BE2C (cell line): ENCODE measurements at places on chromosomes 13 and 19.
A peak's percentile ranks its signal among the peaks of the same experiment; 100 is the strongest.

GRCh38 chr13:94535231-94535630 lies 55.7 kb upstream of the DCT start:
- DNase-seq = no peak

GRCh38 chr19:2076526-2076944 lies 19.6 kb downstream of the MOB3A start:
- DNase-seq = no peak

- DNase-seq = no peak
These were observed 39.3 kb downstream of the LMO7 start for GRCh38 chr13:75675421-75675820.

DNA sequence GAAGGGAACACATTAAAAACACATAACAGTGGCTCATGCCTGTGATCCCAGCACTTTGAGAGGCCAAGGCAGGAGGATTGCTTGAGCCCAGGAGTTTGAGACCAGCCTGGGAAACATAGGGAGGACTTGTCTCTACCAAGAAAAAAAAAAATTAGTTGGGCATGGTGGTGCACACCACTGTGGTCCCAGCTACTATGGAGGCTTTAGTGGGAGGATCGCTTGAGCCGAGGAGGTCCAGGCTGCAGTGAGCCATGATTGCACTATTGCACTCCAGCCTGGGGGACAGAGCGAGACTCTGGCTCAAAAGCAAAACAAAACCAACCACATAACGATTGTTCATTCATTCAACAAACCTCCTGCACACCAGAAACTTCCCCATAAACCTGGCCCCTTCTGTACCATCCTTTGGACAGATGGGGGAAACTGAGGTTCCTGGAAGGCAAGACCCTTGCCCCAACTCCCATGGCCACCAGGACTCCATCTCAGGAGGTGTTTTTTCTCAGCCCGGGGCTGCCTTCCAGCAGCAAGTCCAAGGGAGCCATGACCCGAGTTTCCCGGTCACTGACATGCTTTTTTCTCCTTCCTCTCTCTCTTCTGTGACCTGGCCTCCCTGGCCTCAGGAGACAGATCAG lies 4.3 kb downstream of the FOSB start:
- DNase-seq = no peak

DNA sequence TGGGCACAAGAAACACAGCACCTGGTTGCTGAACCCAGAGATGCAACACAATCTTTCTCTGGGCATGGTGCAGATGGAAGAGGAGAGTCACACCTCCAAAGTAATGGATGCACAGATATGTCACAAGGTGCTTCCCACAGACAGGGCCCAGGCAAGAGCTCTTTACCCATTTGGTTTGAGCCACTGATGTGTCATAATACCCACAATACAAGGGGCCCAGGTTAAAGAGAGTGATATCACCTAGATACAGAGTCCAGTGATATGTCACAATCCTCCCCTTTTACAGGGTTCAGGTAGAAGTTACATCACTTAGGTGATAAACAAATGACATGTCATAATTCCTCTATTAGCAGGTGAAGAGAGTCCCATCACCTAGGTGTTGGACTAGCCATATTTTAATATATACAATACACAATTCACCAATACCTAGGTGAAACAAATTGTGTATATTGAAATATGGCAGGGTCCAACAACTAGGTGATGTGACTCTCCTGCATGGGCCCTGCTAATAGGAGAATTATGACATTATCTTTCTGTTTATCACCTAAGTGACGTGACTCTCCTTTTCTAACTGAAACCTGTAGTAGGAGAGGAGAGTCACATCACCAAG lies 5.6 kb upstream of the ZNF43 start:
- no peak for DNase-seq

DNA sequence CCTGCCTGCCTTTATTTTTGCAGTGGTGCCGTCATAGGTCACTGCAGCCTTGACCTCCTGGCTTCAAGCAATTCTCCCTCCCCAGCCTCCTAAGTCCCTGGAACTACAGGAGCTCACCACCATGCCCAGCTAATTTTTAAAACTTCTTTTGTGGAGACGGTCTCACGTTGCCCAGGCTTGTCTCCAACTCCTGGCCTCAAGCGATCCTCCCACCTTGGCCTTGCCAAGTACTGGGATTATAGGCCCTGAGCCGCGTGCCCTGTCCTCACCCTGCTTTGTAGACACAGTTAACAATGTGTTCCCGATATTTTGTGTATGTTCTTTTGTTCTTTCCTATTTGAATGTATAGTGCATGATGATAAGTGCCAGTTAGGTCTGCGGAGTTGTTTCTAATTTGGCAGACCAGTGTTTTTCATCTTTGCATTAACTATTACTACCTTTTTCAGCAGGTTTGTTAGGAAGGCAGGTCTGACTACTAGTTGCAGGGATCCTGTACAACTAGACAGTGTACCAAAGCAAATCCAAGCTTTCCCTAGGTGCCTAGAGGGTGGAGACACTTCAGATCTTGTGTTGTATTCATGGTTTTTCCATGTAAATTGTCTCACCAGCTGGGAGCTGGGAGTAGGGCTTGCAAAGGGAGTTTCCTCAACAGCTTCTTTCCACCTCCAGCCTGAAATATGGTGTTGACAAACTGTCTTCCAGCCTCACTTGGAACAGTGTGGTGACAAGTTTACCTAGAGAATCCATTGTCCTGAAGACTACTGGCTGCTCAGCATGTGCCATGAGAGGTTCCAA lies 9.5 kb upstream of the WTIP start:
- DNase-seq = no peak

DNA sequence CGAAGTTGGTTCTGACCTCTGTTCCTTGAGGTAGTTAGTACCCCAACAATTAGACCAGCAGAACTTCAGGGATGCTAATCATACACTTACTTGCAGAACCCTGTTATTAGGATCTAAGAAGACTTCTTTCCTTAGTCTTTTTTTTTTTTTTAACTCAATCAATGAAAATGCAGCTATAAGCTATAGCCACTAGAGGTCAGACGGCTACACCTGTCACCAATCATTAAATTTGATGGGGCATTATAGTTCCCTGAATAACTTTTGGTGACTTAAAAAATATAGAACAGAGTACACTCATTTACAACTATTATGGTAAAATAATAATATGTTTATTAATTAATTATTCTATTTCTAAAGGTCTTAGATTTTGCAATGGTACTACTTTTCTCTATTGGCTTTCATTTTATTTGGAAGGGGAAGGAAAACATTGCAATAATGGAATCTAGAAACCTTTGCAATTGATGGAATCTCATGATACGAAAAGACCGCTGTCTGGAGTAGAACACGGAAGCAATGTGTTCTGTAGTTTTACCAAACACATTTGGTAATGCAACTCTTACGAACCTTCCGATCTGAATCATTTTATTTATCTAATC lies 483.2 kb downstream of the DIAPH3 start:
- DNase-seq = no peak

- no peak for DNase-seq
These were observed 5.3 kb upstream of the TCF3 start for GRCh38 chr19:1657746-1658145.

- DNase-seq = no peak
These were observed 37.2 kb downstream of the IER2 start for GRCh38 chr19:13187419-13187818.

GRCh38 chr13:59914556-59914955 lies 249.2 kb downstream of the DIAPH3 start:
- DNase-seq = no peak

DNA sequence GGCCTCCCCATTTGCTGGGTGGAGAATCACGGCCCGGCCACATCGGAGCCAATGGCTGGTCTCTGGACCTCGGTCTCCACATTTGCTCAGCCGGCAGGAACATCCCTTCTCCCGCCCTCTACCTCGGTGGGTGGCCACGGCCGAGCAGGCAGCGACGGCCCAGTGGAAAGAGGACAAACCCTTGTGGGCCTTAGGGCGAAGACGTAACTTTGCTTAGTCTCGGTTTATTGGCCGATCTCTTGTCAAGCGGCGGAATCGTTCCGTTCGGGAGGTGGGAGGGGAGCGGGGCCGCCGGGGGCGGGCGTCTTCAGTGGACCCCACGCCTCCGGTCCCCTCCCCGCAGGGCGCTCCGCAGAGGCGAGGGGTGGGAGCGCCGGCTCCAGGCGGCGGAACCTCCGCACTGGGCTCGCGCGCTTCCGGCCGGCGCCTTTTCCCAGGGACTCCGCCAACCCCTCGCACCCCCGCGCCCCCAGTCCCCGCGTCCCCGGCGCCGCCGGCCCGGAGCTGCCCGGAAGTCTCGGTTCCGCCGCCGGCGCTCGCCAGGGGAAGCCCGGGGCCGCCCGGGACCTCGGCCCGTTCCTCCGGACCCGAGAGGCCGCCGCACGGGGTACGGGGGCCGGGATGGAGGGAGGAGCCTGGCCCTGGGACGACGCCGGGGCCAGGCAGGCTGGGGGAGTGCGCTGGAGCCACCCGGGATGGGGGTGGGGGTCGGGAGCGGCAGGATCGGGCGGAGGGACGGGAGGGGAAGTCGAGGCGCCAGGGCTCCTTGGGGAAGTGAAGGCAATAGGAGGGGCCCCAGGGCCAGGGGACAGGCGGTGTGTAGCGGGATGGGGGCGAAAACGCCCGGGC lies at the start of gene ZNF580:
Gene ZNF580, plus strand, starts transcription at position 426 of the 849 bp plus-strand sequence. CDS start 1,507 bp downstream, outside the sequence.
- peak; percentile 76 for DNase-seq

DNA sequence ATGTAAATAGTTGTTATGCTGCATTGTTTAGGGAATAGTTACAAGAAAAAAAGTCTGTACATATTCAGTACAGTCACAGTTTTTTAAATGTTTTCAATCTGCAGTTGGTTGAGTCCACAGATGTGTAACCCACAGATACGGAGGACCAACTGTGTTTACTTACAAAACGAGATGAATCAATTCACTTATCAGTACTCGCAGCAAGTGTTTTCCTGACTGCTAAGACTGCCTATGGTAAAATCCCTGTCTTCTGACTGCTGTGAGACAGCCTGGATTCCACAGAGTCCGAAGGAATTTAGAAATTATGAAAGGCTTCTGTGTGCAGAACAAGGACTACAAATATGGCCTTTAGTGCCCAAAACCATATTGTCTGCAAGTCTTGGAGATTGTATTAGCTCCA lies 45.7 kb upstream of the C1QTNF9 start:
- no peak for DNase-seq

GRCh38 chr13:106151056-106151699 lies 384.3 kb downstream of the EFNB2 start:
- DNase-seq = no peak

GRCh38 chr13:90232291-90232690 lies 1115.2 kb upstream of the MIR17HG start:
- no peak for DNase-seq

GRCh38 chr13:79992111-79992510 lies 348.8 kb downstream of the SPRY2 start:
- no peak for DNase-seq

DNA sequence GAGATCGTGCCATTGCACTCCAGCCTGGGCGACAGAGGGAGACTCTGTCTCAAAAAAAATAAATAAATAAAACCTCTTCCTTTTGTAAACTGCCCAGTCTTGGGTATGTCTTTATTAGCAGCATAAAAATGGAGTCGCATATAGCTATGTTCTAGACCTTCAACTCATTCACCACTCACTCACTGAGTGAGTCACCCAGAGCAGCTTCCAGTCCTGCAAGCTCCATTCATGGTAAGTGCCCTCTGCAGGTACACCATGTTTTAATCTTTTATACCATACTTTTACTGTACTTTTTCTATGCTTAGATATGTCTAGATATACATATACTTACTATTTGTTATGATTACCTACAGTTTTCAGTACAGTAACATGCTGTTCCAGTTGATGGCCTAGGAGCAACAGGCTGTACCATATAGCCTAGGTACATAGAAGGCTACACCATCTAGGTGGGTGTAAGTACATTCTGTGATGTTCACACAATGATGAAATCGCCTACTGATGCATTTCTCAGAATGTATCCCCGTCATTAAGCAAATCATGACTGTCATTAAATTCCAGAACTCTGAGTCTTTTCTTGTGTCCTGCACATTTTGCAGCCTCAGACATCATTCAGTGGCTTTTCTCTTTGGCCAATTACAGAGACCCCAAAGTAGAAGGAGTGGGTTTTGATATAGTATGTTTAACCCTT lies 13.7 kb upstream of the FARP1 start:
- DNase-seq = no peak

DNA sequence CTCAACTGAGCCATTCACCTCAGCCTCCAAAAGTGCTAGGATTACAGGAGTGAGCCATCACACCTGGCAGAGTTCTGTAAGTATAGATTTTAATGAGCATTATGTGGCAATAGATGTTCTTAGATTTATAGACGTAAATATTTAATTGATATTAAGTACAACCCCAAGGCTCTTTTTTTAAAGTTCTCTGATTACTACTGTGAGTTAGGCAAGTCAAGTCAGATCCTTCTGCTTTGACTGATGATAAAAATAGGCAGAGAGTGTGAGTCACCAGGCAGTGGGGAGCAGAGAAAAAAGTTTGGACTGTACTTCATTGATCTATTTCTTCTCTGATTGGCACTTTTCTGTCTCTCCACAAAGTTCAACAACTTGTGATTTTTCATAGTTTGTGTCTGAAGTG lies 1379.9 kb downstream of the UQCRFS1 start:
- no peak for DNase-seq

- peak; percentile 29 for DNase-seq
These were observed 5.8 kb downstream of the CD320 start for GRCh38 chr19:8302357-8302691.

DNA sequence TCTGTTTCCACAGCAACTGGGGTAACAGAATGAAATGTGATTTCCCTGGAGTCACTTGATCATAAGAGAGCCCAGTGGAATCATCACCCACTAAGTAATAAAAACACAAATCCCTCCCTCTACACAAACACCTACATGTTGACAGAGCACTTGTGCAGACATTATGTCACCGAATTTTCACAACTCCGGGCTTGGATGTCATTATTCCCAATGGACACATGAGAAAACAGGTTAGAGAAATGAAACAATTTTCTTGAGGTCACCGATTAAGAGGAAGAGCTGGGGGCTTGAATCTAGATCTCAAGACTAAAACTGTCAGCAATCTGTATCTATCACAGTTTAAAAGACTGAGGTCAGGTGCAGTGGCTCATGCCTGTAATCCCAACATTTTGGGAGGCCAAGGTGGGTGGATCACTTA lies 3.1 kb downstream of the XRCC1 start:
- no peak for DNase-seq

GRCh38 chr13:43298816-43299215 lies 275.4 kb downstream of the DNAJC15 start:
- no peak for DNase-seq

GRCh38 chr13:35887115-35887666 lies 244.0 kb downstream of the DCLK1 start:
- peak; percentile 69 for DNase-seq

DNA sequence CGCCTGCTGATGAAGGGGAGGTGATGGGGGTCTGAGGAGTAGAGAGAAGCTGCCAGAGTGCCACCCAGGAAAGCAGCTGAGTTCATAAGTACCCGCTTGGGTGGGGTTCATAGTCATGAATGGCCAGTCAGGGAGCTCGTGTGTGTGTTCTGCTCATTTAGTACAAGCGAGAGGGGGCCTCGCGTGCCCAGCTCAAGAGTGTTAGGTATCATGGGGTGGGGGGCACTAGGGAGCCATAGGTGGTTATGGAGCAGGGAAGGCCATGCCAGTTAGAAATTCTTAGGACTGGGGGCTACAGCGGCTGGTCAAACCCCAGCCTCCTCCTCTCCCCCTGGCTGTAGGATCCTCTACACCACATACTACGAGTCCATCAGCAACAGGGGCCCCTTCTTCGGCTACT lies 46.8 kb downstream of the CD320 start:
- DNase-seq = no peak

- no peak for DNase-seq
These were observed 25.4 kb downstream of the POP4 start for GRCh38 chr19:29631450-29631849.
